ENCODE measurements at places on chromosomes 11 and 22.
A peak's percentile ranks its signal among the peaks of the same experiment; 100 is the strongest.

DNA sequence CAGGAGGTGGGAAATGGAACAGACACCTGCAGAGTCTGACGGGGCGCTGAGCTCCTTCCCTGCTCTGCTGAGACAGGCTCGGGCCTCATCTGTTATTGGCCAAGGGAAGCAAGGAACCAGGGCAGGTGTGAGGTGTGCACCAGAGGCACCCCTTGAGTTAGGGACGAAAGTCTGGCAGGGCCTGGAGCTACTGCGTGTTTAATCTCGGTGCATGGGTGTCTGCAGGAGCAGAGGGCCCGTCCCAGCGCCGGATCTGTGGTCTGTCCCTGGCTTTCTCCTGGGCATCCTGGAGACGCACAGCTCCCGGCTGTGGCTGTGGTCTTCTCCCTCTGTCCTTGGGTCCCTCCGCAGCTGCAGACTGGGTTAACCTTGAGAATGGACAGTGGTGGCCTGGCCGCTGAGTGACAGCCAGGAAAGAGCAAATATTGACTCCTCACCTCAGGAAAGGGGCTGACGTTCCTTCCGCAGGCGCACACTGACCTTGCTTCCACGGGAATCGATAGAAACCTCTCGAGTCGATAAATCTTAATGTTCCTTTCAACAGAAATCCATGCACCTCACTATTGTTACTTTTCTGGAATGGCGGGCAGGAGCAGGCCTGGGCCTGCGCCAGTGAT lies 975.6 kb downstream of the BRD1 start:
- DNase-seq, result no peak

DNA sequence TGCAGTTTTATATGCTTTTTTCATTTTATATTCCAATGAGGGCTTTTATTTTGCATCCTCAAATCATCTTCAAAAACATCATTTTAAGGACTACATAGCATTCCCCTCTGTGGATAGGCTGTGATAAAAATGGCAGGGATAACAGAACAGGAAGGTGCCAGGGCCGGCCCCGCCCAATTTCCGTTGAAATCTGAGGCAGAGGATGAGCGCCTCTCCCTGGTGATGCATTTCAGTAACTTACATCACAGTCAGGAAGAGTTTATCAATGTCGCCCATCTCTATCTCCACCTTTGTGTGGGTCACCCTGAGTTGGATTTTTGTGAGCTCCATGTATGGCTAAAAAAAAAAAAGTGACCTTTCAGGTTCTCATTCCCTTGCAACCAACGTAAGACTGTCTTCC lies 201.6 kb downstream of the DSCAML1 start:
- no peak for DNase-seq

- DNase-seq, result no peak
These were observed 212.6 kb downstream of the SNX19 start for GRCh38 chr11:130703489-130704190.

GRCh38 chr11:65773784-65774411 lies 6.9 kb downstream of the AP5B1 start:
- no peak for DNase-seq

GRCh38 chr22:30314915-30315314 lies 11.8 kb downstream of the TBC1D10A start:
- no peak for DNase-seq

- DNase-seq, result no peak
These were observed 33.7 kb downstream of the RNF121 start for GRCh38 chr11:71962428-71963038.

DNA sequence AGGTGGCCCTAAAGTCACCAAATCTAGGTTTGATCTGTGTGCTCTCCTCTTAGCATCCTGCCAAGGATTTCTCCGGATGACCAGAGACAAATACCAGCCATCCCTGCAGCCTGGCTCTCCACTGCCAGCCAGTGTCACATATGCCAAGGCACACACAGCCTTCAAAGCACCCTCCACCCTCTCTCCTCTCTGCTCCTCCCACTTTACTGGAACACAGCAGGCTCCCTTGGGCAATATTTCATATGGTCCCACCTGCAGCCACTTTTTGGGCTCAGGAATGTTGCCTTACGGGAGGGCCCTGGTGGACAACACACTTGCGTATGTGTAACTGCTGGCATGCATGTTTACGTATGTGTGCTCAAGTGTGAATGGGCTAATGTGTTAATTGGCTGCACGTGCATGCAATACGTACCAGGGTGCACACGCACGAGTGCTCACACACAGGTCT lies 183.9 kb downstream of the CEP164 start:
- no peak for DNase-seq

- no peak for DNase-seq
These were observed 127.8 kb upstream of the PLET1 start for GRCh38 chr11:112388496-112388895.

DNA sequence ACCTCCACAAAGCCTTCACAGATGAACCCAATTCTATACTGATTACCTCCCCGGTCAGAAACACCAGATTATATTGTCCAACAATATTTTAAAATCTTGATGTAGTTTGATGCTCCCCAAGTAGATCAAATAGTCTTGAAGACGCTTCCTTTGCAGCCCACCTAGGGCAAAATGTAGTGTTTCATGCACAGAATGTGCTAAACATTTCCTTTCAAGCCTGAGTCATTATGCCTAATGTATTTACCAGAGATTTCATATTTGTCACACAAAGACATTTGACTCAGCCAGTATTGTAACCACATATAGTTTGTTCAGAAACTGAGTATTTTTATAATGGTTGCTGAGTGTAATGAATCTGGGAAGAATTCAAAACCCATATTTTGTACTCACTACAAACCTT lies 1396.8 kb downstream of the LRRC4C start:
- DNase-seq, result no peak

- no peak for DNase-seq
These were observed 107.0 kb upstream of the PITPNB start for GRCh38 chr22:28025866-28026575.

GRCh38 chr11:77187776-77188632 lies 60.0 kb downstream of the MYO7A start:
- DNase-seq, result peak; percentile 41

GRCh38 chr11:26995701-26996460 lies 2.0 kb downstream of the FIBIN start:
- no peak for DNase-seq

- no peak for DNase-seq
These were observed 189.3 kb upstream of the NECTIN1 start for GRCh38 chr11:119918347-119918746.

- DNase-seq, result peak; percentile 71
These were observed 23.1 kb downstream of the MICAL3 start for GRCh38 chr22:18001040-18001893.

DNA sequence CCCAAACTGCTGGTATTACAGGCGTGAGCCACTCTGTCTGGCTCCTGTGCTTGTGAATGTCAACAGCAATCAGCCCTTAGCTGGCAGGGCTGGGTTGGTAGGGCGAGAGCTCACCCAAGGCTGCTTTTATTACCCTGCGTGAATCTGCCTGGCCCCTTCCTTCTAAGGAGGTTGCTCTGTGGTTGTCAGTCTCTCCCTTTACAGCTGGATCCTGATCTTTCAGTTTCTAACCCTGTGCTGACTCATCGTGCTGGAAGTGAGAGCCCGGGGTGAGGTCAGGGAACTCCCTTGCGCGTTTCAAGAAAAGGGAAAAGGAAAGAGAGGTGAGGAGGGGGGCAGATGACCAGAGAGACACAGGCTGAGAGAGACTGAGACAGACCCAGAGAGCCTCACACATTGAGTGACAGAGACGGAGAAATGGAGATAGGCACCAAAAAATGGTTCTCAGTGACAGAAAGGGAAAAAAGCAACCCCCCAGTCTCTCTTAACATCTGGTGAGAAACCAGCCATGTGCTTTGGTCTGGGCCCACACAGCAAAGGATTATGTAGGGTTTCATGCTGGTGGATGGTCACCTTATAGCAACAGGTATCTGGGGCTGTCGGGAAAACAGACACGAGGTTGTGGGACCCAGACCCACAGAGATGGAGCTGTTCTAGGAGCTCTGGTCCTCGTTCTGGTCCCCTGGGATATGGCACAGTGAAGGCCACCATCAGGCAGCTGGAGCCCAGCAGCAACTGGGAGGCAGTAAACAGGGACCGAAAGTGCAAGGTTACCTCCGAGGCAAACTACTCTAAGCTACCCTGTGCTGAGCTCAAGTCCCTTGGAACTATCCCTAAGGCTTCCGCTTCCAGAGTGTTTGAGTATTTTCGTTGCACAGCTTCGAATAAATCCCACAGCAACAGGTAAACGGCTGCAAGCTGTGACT lies 2.5 kb downstream of the TCN2 start:
- no peak for DNase-seq

GRCh38 chr11:61880454-61880853 lies 10.9 kb downstream of the FADS3 start:
- no peak for DNase-seq

- DNase-seq, result no peak
These were observed 49.5 kb downstream of the ARFGAP2 start for GRCh38 chr11:47127213-47127612.

- peak; percentile 23 for DNase-seq
These were observed 1.4 kb upstream of the KREMEN1 start for GRCh38 chr22:29071261-29072045.

- no peak for DNase-seq
These were observed 216.5 kb downstream of the NAV2 start for GRCh38 chr11:19929147-19929546.

GRCh38 chr22:43066134-43066533 lies 23.1 kb downstream of the TTLL1 start:
- no peak for DNase-seq

GRCh38 chr11:95341221-95341620 lies 110.2 kb upstream of the SESN3 start:
- DNase-seq, result no peak

- no peak for DNase-seq
These were observed 61.5 kb downstream of the AAMDC start for GRCh38 chr11:77882396-77882795.

DNA sequence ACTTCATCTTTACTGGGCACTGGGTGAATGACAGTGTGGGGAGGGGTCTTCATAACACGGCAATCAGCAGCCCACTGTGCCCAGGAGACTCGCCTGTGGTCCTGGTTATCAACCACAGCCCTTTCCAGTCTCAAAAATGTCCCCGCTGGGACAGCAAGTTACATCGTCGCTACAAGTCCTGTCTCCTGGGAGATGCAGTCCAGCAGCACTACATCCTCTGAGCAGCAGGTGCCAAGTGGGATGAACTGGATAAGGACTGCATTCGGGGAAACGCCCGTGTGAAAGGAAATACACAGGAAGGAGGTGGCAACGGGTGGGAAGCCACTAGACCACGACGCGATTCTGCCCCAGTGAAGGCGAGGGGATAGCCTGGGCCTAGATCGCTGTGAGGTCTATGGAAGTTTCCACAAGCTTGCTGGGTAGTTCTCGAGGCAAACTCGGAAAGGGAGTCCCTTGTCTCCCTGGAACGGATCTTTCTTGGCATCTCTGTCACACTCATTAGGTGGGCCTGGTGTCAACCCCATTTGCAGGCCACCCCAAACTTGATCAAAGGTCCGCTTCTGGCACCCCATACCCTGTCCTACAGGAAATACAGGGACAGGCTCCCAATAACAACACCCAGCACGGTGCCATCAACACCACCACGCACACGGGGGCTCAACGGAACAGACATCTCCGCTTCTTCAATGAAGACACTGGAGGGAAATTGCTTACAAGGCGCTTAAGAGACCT lies 4.4 kb downstream of the ASCL2 start:
- DNase-seq, result no peak

GRCh38 chr11:74731301-74732094 lies at the start of gene CHRDL2:
TSS of gene CHRDL2 (minus strand) at chr11:74731426. CDS start at chr11:74730888, 538 bp downstream.
- DNase-seq, result no peak

GRCh38 chr22:39656495-39657490 lies 86.2 kb downstream of the CACNA1I start:
- DNase-seq, result no peak

DNA sequence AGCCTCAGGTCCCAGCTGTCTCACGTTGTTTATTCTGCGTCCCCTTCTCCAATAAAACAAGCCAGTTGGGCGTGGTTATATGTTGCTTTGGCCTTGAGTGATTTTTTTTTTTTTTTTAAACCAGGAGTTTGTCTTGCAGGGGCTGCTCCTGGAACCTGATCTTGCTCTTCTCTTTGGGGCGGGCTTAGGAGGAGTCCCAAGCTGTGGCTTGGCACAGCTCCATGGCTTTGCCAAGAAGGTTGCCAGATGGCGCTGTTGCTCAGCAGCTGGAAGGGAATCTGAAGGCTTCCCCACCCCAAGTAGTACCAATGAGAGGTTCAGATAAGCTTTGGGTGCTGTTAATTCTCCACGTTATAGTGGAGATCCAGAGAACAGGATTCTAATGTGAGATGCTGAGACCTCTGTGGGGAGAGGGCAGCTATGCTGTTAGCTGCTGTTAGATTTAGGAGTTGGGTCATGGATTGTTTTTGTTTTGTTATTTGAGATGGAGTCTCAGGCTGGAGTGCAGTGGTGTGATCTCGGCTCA lies 2.0 kb upstream of the FERMT3 start:
- DNase-seq, result peak; percentile 66

- no peak for DNase-seq
These were observed 15.6 kb downstream of the SUN2 start for GRCh38 chr22:38740116-38740723.

DNA sequence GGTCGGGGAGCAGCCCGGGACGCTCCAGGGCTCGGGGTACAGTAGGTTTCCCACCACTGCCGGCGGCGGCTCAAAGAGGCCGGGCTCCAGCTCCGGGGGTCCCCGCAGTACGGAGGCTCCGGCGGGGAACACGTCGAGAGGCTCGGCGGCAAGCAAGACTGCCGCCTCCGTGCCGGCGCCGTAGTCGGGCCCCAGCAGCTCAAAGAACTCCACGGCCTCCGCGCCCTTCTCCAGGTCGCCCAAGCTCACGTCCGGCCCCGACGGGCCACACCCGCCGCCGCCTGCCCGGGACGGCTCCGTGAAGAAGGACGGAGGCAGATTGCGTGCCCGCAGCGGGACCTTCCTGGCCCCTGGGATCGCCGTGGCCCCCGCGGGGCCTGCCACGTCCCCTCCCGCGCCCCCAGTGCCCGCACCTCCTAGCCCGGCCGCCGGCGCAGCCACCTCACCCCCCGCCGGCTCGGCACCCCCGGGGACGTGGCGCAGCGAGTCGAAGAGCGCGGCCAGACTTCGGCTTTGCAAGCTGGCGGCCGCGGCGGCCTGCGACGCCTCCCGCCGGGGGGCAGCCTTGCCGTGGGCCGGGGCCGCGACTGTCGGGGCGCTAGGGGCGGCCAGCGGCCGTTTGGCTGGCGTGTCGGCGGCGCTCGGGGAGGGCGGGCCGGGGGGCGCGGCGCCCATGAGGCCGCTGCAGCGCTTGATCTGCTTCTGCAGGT lies 775 bp downstream of the FAM181B start:
- no peak for DNase-seq

GRCh38 chr11:130831506-130831905 lies 84.8 kb downstream of the SNX19 start:
- no peak for DNase-seq

- DNase-seq, result no peak
These were observed 71.3 kb downstream of the PPP2R1B start for GRCh38 chr11:111694851-111695250.

DNA sequence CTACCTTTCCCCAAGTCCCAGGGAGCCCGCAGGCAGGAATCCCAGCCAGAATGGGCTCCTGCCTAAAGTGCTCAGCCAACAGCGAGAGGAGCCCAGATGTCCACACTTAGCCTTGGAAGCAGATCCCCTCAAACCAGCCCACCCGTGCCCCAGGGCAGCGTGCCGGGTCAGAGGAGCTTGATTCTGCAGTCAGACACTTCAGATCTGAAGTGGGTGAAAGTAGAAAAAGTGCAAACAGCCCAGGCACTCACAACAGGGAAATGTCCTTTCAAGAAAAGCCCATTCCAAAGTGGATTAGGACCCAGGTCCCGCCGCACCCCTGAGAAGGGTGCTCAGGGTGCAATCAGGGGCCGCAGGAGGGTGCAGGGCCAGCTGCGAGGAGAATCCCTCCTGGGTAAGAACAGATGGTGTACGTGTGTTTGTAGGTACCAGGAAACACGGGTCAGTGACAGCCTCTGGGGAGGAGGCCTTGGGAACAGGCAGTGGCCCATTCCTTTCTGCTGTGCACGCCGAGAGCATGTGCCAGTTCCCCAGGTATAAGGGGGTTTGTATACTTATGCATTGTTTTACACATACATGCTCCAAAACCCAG lies 17.7 kb downstream of the ELFN2 start:
- DNase-seq, result no peak

Data from activated CD4-positive, alpha-beta T cell treated with anti-CD3 and anti-CD28 coated beads for 24 hours (primary cell).